ENCODE measurements at places on chromosomes 4 and X.

- no peak for DNase-seq
These were observed 1140.1 kb downstream of the TECRL start for GRCh38 chr4:63269156-63269555.

GRCh38 chr4:10582059-10582686, 102.4 kb downstream of the CLNK start:
- no peak for DNase-seq

DNA sequence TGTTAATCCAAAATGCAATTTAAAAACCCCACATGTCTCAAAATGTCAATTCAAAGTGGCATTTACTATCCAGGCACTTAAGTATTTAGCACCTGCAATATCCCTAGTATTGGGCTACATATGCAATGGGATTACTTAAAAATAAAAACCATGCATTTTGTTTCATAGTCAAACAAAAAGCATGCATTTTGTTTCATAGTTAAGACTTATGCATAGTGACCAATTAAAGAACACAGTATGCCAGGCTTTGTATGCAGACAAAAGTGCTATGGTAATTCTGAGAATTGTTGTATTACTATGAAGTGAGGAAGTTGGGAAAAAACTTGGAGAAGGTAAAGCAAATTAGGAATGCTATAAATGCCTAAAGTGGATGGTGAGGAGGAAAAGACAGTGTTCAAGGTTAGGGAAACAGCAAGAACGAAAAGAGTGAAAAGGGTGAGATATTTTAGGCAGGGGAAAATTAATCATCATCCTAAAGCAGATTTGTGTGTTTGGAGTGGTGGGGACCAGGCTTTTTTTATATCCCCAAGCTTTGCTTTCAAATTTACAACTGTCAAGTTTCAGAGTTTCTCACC, 10.6 kb upstream of the BMP2K start:
- DNase-seq, result no peak

DNA sequence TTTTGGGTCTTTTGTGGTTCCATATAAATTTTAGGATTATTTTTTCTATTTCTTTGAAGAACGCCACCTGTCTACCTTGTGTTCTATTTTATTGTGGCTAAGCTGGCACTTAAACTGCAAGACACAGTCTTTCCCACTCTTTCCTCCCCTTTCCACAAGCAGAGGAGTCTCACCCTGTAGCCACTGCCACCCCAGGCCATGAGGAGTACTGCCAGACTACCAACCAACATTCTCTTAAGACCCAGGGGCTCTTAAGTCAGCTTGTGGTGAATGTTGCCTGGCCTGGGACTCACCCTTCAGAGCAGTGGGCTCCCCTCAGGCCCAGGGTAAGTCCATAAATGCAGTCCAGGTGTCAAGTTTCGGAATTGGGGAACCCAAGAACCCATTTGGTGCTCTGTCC, 58.0 kb upstream of the FMR1 start:
- DNase-seq, result no peak

DNA sequence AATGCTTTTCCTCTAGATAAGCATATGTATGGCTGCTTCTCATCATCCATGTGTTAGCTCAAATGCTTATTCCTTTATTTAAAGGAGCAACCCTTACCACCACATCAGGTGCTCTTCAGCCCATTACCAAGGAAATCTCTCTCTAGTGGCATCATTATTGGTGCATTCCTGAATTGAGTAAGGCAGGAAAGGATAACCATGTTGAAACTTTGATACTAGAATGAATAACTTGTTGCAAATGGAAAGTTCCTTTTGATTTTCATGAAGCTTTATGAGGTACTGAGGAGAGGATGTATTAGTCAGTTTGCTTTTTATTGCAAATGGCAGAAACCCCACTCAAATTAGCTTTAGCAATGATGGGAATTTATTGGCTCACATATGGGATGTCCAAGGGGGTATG, 212.3 kb upstream of the FGF13 start:
- no peak for DNase-seq

DNA sequence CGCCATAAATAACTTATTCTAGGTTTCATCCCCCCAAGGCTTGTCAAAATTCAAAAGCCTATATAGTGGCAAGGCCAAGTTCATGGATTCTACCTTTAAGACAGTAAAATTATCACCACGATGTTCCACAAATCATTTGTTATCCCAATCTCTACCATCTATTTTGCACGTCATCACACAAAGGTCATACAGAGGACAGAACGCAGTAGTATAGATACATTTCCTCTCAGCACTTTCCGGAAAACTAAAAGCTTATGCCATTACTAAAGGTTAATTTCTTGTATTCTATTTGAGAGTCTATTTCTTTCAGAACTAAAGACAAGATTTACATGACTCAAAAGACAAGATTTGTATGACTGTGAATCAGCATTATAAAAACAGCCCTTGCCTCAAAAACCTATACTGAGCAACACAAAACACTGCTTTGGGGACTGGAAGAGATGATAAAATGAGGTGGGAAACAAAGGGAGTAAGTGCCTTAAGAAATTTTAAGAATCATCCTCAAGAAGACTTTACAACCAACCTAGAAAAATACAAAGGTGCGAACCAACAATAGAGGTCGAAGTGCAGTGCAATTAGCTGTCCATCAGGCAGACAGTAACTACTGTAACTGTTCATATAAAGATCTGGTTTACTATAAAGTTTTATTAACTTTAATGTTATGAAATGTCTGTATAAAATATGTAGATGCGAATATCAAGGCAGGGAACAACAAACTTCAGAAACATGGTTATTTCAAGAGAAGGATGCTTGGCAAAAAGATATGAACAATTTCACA, 7.6 kb downstream of the UBE2D3 start:
- DNase-seq, result no peak

- no peak for DNase-seq
These were observed 14.8 kb upstream of the UCHL1 start for GRCh38 chr4:41241919-41242318.

- no peak for DNase-seq
These were observed 4.3 kb downstream of the PGRMC1 start for GRCh38 chrX:119240356-119240755.

GRCh38 chr4:24881508-24882196, 31.2 kb downstream of the CCDC149 start:
- DNase-seq, result no peak

GRCh38 chrX:13622401-13622964, 30.5 kb upstream of the TCEANC start:
- no peak for DNase-seq

DNA sequence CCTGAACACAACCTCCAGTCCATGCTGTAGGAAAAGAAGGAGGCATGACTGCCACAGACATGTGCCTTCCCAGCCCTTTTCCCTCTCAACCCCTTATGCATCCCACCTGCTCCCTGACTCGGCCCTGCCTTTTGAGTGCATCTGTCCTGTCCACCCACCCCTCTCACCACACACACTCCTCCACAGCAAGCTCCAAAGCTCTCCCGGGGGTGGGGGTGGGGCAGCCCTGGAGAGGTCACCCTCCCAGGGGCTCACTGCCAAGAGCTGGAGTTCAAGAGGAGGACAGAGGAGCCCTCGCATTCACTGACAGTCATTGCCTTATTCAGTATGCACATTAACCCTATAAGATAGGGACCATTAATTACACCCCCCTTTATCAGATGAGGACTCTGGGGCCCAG, 46.6 kb upstream of the MAMLD1 start:
- no peak for DNase-seq

DNA sequence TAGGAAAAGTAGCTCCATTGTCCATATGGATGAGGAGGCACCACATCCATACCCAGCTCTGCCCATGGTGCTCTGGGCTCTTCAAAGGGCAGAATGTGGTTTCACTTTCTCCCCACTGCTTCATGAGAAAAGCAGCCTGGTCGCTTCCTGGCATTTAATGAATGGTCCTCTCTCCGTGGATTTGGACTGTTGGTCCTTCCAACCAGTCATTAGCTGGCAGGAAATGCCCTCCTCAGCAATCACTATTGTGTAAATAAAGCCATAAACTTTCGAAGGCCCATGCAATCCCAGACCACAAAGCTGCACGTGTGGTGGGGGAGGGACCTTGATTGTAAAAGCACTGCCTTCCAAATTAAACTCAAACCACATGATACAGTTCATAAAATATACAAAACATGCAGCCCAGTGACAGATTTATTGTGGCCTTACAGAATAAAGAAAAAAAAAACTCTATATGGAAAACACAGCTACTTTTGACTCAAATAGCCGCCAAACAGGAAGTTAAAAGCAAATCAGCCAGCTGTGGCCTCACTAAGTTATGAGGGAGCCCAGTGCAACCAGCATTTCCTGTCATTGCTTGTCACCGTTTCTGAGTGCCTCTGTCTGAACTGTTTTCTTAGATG, 8.1 kb downstream of the MBNL3 start:
- DNase-seq, result no peak

GRCh38 chr4:68288393-68288740, 42.9 kb upstream of the TMPRSS11B start:
- DNase-seq, result no peak

GRCh38 chr4:74335341-74336021, 27.2 kb downstream of the EPGN start:
- DNase-seq, result no peak

- DNase-seq, result no peak
These were observed 64.8 kb downstream of the ADRA2C start for GRCh38 chr4:3830774-3831528.

- no peak for DNase-seq
These were observed 8.0 kb downstream of the OPRPN start for GRCh38 chr4:70405765-70406164.

GRCh38 chr4:154608361-154609252, 3.8 kb downstream of the FGG start:
- DNase-seq, result no peak

- DNase-seq, result no peak
These were observed 71.3 kb upstream of the CAMK2D start for GRCh38 chr4:113832803-113833202.

DNA sequence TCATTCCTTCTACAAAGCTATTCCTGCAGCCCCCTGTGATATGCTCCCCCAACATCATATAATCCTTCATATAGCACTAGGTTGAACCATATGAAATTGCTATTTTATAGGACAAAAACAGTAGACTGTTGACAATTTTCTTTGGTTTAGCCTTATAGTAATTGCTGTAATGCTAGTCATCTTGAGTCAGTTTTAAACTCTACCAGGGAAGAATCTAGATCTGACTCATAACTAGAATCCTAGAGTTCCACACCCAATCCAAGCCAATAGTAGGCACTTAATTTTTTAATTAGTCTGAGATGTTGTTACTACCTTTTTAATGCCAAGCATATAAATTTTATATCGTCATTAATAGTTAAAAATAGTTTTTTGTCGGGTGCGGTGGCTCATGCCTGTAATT, 136.8 kb downstream of the CHRNA9 start:
- no peak for DNase-seq

DNA sequence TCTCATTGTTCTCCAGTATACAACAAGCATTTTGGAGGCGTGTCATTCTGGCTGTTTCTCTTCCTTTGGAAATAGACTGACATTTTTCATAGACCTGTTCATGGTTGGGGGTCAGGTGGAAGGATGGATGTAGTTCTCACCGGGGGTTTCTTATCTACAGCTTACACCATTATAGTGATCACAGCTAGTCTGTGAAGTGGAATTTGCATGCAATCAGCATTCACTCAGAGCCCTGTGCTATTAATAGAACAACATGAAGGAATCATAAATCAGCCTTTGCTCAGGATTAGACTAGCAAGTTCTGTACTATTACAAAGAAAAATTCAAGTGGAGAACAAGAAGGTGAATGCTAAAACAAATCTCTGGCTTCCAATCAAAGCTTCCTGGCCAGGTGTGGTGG, 132.6 kb upstream of the PUDP start:
- no peak for DNase-seq

DNA sequence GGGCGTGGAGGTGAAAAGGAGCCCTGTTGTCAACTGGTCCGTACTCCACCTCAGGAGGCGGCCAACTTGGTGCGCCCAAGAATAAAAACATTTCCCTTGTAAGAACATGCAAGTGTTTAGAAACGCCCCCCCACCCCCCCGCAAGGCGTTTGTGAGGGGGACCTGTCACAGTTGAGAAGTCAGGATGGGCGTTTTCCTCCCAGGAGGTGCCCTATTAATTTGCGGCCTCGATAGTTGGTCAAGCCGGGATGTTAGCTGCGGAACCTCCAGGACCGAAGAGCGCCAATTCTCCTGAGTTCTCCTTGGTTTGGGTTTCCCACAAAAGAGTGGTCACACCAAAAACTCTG, 651 bp upstream of the SAP30 start:
- peak; percentile 44 for DNase-seq

GRCh38 chrX:475926-476723, 89.4 kb upstream of the PPP2R3B start:
- no peak for DNase-seq

- no peak for DNase-seq
These were observed 21.9 kb downstream of the ARMCX6 start for GRCh38 chrX:101595739-101596419.

GRCh38 chr4:187124331-187124730, 400.7 kb upstream of the FAT1 start:
- no peak for DNase-seq

DNA sequence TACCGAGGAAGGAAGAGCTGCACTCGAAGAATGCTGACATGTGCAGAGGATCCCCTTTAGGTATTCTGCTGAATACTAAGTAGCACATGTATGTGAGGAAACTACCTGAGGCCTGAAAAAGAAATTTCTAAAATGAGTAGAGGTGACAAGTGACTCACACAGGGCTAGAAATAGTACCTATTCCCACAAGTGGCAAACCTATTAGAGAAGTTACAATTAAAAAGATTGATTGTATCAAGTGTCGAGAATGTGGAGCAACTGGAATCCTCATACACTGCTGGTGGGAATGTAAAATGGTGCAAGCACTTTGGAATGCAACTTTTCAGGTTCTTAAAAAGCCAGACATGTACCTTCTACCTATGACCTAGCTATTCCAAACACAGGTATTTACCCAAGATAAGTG, 47.4 kb downstream of the CCSER1 start:
- no peak for DNase-seq

- DNase-seq, result no peak
These were observed 35.6 kb downstream of the STEEP1 start for GRCh38 chrX:119529345-119530276.

- no peak for DNase-seq
These were observed 19.0 kb upstream of the PPP3CA start for GRCh38 chr4:101366331-101366730.

- DNase-seq, result no peak
These were observed 27.8 kb downstream of the DIPK2B start for GRCh38 chrX:45172890-45173289.

DNA sequence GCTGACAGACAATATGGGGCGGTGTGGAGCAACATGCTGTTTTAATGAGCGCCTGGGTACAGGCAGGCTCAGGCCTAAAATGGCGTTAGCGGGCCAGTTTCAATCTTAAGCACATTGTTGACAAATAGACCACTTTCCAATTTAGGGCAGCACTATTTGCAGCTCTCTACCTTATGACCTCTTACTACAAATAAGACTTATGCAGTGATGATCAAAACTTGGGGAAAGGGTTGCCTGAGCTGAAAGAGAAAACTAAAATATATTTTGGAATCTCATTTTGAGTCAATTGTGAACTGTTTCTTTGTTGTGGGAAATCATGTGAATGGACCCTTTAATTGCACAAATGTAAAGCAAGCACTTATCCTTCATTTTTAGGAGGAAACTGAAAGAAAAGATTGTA, 25.5 kb upstream of the GPAT3 start:
- no peak for DNase-seq

GRCh38 chr4:182502064-182502463, 258.9 kb downstream of the TENM3 start:
- no peak for DNase-seq
